Calu3 (cell line): ENCODE measurements at places on chromosomes 4 and X. TPM values are rescaled to one million over a fixed set of nuclear protein-coding genes. Genes with fewer than 3 reads are reported as not detected.

The PDLIM3 gene
- total RNA-seq: 0.50 and 0.51 TPM in 2 replicates

The MAGEC3 gene
- not detected in 2 replicates for total RNA-seq

The DCAF4L1 gene
- total RNA-seq: 0.68 and 1.0 TPM in 2 replicates

- H3K4me3 ChIP-seq: peak within 1 kb of the TSS; percentile 97
- peak; percentile 72 for DNase-seq
- no peaks in the 10 kb centered on the region for H3K27me3 ChIP-seq
- peak within 1 kb of the TSS; percentile 85 for H3K27ac ChIP-seq
Observed at GRCh38 chr4:89836897-89837384, at the start of gene SNCA. Gene SNCA, minus strand, starts transcription at chr4:89837161. Its CDS starts 1,494 bp downstream, at chr4:89835667.

- H3K27ac ChIP-seq: no peak overlapping the region
- H3K4me3 ChIP-seq: no peak overlapping the region
- H3K36me3 ChIP-seq: no peaks in the 10 kb centered on the region
- no peaks in the 10 kb centered on the region for H3K27me3 ChIP-seq
- no peaks in the 10 kb centered on the region for H3K4me1 ChIP-seq
- no peak for DNase-seq
Observed at GRCh38 chr4:84901740-84902281, 64.7 kb downstream of the WDFY3 start.

DNA sequence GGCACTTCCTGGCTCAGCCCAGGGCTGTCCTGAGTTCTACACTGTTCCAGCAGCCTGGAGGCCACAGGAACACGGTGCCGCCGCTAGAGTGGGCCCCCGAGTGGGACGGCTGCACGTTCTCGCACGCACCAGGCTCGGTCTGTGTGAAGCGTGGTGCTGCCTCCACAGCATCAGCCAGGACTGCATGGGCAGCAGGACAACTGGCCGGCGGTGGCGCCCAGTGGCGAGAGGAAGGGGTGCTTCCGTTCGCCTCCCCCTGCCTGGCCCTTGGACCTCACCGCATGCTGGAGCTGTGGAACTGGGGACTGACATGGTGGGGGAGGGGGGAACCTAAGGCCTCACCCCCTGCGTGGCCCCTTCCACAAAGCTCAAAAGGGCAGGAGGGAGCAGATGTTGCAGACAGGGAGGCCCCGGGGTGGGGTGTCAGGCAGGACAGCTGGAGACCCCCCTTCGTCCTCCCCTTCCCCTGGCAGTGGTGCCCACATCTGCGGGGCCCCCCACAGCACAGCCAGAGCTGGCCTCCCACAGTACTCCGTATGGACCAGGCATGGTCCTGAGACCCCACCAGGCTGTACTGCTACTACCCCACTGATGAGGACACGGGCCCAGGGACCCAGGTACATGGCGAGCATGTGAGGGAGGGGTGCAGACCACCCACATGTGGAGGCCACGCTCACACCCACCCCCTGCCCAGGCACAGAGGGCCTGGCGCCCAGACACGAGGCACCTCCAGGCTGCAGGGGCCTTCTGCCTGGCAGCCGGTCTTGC, 58.5 kb downstream of the ACOX3 start:
- no peaks in the 10 kb centered on the region for H3K4me1 ChIP-seq
- no peak for DNase-seq
- H3K4me3 ChIP-seq: no peak overlapping the region
- H3K27me3 ChIP-seq: no peaks in the 10 kb centered on the region

DNA sequence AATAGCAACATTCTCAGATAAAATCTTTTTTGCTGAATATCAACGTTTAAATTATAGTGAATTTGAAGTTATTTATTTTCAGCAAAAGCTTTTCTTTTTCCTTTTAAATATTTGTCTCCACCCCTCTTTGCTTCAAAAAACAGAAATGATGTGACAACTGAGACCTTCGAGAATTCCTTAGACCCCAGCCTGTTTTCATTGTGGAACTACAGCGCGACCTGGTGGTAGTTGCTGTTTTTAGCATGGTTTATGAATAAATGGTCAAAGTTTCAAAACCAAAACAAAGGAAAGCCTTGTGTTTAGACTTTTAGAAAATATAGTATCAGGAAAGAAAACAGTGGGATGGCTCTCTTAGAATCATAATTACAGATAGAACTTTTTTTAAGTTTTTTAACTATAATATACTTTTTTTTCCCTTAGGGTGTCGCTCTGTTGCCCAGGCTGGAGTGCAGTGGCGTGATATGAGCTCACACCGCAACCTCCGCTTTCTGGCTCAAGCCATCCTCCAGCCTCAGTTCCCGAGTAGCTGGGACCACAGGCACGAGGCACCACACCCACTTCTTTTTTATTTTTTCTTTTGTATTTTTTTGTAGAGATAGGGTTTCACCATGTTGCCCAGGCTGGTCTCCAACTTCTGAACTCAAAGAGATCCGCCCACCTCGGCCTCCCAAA, 26.8 kb upstream of the TMEM184C start:
- H3K4me1 ChIP-seq: no peaks in the 10 kb centered on the region
- no peaks in the 10 kb centered on the region for H3K36me3 ChIP-seq
- H3K27ac ChIP-seq: no peak overlapping the region
- H3K4me3 ChIP-seq: no peak overlapping the region
